Osteoblast (primary cell): ENCODE measurements at places on chromosomes 2 and 18. TPM values are rescaled to one million over a fixed set of nuclear protein-coding genes. Genes with fewer than 3 reads are reported as not detected.
A peak's percentile ranks its signal among the peaks of the same experiment; 100 is the strongest.

The CYS1 gene
- total RNA-seq = 0.36 and 1.5 TPM in 2 replicates

The EPB41L3 gene
- 0.72 and 0.88 TPM in 2 replicates for total RNA-seq

The MRO gene
- 0.59 and 1.8 TPM in 2 replicates for total RNA-seq

DNA sequence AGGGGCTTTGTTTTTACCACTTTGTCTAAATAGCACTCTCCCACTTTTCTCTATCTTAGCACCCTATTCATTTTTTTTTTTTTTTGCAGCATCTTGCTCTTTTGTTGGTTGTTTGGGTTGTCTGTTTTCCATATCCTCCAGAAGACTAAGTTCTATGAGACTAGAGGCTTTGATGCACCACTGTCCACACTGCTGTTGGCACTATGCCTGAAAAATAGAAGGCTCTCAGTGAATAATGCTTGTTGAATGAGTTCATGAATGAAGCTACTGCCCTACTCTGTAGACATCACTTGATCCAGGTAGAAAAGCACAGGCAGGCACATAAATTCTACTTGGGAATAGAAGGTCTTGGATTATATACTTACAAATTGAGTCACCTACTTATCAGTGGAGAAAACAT is 7.3 kb downstream of the IL1A start:
- H3K27me3 ChIP-seq = no peaks in the 10 kb centered on the region
- no peak overlapping the region for H3K27ac ChIP-seq
- H3K4me1 ChIP-seq = no peaks in the 10 kb centered on the region
- peak; percentile 34 for DNase-seq
- H3K4me3 ChIP-seq = no peak overlapping the region
- H3K36me3 ChIP-seq = no peaks in the 10 kb centered on the region

- H3K4me3 ChIP-seq = no peak overlapping the region
- DNase-seq = no peak
- H3K4me1 ChIP-seq = peaks cover 3% of the 10 kb centered on the region
- no peak overlapping the region for H3K27ac ChIP-seq
- no peaks in the 10 kb centered on the region for H3K36me3 ChIP-seq
Observed at GRCh38 chr18:45370255-45371010, 244.8 kb upstream of the SLC14A2 start.
